Hippocampal formation (tissue), 2 donors: ENCODE measurements at places on chromosomes 7 and 10.

DNA sequence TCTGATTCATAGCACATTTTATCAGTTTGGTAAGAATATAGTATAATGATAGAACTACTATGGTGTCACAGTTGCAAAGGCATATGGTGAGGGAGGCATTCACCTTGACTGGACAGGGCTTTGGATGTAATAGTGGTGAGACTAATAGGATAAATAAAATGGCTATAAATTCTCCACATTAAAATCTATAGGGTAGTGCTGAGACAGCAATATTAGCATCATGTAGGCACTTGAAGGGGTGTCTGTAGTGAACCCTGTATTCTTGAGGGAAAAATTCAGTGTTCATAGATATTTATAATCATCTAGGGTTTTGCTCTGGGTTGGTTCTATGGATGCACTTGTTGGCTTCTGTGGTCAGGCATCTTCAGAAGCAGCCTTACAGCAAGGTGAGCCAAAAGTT is 59.3 kb upstream of the ICA1 start:
- no peak for DNase-seq

DNA sequence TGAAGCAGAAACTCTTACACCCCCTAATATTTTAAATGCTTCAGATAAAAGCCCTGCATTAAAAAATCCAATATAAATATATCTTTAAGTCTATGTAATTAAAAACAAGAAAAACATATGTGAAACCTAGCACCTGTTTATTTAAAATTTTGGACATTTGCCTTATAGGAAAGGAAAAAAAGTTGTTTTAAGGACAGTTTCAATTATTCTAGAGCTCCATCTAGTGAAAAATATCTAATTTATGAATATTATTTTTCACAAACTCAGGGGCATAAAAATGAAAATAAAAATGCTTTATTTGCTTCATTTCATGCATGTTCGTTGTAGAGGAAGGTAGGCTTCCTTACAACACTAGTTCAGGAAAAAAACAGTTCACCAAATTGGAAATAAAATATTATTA is 26.1 kb downstream of the ENKUR start:
- no peak for DNase-seq

DNA sequence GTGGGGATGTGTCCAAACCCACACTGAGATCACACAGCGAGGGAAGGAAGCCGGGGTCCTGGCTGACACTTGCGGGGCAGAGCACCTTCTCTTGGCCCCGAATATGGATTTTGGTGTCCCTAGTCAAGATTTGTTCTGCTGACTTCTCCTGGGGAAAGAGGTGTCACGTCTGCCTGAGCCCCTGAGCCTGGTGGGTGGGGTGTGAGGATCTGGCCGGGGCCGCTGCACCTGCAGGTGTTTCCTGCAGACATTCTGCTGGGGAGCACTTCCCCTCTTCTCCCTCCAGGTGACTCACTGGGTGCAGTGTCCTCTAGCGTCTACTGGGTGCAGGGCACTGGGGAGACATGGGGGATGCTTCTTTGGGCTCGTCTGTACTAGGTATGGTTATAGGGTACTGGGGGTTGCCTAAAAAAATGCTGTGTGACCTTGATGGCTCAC is 99.2 kb downstream of the GRK5 start:
- no peak for DNase-seq

DNA sequence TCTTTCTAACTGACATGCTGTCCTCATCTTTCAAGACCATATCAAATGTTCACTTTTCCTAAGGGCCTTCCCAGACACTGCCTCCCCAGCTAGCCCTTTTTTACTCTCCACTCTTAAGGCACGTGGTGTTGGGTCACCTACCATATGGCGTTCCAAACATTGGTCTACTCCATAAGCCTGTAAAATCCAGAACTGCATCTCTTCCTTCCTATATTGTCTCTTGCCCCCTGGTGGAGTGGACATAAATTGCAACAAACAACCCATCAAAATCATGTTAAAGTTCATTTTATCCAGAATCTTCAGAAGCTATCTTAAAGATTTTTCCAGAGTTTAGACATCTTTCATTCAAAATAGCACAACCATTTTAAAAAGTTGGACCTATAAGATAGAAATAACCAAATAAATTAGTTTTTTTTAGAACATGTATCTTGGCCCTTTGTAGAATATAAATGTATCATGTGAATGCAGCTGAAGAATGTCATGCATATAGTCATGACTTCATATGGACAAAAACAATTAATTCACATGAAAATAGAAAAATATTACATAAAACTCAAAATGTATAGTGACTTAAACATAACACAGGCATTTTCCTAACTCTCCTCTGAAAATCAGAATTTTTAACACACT is 180.6 kb upstream of the CHRM2 start:
- no peak for DNase-seq

DNA sequence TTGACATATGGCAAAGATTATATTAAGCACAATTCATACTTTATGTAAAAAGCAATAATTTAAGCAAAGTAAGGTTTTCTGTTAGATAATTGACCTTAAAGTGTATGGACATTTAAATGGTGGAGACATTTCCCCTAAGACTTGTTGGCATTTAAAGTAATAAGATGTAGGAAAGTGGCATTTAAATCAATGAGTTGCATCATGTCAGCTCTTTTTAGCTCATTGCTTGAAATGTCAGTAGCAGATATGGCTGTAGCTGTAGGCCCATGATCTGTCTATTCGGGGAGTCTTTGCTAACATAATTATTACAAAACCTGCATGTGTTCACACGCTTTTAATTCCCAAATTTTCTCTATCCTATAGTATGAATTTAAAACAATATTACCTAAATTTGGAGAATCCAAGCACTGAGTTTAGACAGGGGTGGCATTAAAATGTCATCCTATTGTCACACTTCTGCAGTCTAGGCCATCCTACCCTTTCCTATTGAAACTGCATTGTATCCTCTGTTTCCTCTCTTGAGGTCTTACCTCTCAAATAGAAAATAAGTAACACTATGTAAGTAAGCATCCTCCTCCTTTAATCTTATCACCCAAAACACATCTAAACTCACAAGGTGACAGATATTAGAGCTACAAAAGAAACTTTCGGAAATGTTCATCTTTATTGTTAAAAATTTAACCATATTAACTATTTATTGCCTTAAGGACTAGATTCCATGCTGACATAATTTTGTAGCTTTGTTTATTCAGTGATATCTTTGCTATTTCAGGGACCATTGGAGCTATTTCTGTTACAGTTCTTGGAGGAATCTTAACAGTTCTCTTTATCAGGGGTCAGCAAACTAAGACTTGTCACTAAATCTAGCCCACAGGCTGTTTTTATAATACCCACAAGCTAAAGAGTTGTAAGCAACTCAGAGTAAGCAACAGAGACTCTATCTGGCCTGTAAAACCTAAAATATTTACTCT is 91.2 kb downstream of the LCOR start:
- no peak for DNase-seq

DNA sequence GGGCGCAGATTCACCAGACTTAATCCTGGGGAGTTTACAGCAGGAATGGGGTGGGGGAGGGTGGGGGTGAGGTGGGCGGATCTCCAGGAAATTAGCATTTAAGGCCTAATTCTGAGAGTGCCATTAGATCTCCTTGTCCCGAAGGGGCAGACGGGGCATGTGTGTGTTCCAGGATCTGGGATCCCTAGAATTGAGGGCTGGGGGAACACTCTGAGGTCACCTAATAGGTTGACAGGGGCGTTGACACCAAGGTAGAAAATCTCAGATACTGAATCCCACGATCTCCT is 9.4 kb upstream of the EPHB4 start:
- DNase-seq: no peak

DNA sequence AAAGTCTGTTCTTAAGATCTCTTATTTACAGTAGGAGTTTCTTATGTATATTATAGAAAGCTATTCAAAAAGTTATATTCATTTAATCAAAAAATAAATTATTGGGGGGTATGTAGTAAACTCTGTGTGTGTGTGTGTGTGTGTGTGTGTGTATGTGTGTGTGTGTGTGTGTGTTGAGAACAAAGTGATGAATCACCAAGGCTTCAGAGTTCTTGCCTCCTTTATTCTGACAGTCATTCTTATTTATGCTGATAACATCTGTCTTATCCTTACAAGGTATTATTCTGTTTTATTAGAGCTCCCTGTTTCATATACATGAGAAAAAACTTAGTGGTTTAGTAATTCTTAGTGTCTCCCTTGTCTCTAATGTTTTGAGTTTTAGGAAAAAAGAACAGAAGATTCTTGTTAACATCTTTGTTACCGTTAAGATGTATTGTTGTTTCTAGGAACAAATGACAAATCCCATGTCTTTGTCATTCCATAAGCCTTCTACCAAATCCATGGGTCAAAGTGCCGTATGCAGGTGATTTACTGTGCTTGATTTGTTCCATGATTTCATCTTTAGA is 424.0 kb downstream of the EXOC4 start:
- DNase-seq: no peak
